ENCODE measurements at places on chromosomes 12 and 14.

DNA sequence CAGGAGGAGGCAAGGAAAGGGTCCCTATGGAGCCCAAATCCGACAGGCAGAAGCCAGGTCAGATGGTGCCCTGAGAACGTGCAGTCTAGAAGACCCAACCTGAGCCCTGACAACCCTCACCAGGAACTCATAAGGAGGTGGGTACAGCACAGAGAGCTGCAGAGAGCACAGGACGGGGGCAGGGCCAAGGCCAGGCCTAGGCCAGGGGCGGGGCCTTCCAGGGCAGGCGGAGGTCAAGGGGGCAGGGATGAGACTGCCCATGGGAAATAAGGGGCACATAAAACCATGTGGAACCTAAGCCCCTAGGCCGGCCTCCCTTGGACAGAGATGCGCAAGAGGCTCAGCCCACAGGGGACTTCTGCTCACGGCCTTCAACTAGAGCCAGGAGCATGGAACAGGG lies 45.1 kb downstream of the SSH1 start:
- no peak for DNase-seq

- DNase-seq = no peak
Measured at GRCh38 chr12:51011955-51012354, 14.2 kb downstream of the SLC11A2 start.

- no peak for DNase-seq
Measured at GRCh38 chr14:106766145-106766544, 1239.8 kb downstream of the TMEM121 start.

DNA sequence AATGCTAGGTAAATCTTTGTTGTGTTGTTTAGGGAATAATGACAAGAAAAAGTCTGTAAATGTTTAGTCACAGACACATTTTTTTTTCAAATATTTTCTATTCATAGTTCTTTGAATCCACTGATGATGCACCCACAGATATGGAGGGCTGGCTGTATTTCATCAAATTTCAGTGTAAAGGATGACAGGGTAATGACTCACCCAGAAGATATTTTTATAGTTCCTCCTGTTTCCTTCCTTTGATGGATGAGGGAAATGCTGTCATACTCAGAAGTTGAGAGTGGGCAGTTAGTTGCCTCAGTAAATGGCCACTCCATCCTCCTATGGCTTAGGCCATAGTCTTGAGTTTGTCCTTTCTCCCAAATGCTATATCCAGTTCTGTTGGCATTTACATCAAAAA lies 76.9 kb upstream of the REP15 start:
- DNase-seq = no peak

GRCh38 chr12:131076791-131077747 lies 123.4 kb downstream of the ADGRD1 start:
- DNase-seq = no peak

GRCh38 chr14:84937449-84937848 lies 592.5 kb upstream of the FLRT2 start:
- no peak for DNase-seq

DNA sequence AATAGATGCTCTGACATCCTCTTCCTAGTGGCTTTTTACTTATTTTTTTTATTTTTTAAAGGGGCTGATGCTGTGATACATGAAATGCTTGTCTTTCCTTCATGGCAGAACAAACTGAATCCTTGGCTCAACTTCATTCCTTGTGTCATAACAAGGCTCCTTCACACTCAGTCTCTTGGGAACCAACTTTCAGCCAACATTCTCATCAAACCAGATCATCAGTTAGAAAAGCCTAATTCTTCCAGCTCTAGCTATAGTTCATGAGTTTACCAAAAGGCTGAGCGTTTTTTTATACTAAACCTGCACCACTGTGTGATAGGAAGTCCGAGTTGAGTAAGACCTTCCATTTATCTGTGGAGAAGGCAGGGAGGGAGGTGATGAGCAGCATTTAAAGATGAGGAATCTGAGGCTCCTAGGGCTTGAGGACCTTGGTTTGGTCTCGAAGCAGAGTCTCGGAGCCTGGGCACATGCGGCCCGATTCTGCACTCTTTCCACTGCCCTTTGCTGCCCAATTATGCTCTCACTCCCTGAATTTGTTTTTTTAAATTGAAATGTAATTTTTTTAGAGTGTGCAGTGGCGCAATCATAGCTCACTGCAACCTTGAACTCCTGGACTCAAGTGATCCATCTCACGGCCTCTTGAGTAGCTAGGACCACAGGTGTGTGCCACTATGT lies 8.2 kb downstream of the GPRC5D start:
- no peak for DNase-seq

DNA sequence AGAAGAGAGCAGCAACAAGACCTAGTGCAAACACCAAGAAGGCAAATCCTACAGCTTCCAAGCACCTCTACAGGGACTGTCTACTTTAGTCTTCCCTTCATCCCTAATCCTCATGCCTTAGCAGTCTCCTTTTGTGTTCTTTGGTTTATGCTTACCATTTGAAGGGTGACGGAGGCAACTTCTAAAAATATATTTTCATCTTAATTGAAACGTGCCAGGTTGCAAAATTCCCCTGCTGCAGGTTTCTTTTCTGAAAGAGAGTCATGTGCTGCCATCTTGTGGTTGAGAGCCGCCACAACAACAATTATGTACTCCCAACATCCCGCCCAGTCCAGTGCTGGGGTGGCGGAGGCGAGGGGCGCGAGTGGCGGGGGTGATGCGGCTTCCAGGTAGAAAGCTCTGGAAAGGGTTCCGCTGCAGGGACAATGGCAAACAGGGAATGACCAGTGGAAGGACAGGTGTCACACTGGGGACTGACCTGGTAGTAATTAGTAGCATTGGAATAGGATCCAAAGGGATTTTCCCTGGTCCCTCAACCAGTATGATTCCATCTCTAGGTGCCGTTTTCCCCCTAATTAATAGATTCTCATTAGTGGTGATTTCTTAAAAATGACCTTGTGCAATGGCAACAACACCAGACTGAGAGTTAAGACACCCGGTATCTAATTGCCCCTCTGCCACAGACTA lies 80.3 kb upstream of the GNG2 start:
- peak; percentile 49 for DNase-seq

DNA sequence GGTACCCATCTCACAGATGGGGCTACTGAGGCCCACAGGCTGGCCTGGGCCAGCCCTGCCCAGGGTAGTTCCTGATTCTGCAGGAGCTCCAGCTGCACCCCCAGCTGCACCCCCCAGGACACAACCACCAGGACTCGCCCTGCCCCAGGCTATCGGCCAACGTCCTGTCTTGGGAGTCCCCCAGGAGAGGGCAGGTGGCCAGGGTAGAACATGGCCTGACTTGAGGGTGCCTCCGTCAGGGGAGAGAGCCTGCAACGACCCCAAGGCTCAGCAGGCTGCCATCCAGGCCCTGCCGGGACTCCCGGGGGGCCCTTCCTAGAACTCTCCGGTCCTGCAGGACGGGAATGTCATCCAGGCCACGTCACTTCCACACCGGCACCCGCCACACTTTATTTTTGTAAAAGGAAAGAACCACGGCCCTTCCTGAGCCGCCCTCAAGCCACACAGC lies 15.8 kb downstream of the JAG2 start:
- DNase-seq = no peak

DNA sequence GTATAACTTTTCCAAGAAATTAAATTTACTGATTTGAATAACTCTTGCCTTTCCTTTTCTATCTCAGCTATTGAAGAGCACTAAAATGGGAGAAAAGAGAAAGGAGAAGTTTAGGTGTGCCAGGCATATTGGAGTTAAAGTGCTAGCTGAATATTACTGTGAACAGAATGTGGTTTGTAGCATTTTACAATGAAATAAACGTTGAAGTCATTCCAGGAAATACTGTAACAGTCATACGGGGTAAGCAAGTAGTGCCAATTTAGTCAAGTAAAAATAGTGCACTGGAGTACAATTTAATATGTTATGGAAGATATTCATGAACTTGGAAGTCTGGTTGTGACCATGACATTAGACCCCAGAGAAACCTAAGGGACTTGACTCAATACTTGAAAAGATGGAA lies 62.1 kb downstream of the E2F7 start:
- DNase-seq = no peak

- DNase-seq = no peak
Measured at GRCh38 chr12:124149287-124149686, 145.6 kb upstream of the RFLNA start.

DNA sequence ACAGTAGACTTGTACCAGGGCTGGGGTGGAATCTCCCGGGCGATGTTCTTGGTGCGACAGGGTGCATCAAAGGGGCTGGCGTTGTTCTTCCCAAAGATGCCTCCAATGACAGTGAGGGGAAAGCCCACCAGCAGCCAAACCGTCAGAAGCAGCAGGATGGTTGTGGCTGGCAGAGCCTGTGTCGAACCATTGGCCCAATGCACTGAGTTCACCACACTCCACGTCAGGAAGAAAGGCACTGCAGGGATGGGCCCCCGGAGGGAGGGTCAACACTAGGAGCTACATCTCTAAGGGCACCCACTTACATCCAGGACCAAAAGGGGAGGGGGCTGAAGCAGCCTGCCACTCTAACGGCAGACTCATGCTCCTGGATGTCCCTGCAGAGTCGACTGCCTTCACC lies 1.8 kb upstream of the IPO4 start:
- no peak for DNase-seq

DNA sequence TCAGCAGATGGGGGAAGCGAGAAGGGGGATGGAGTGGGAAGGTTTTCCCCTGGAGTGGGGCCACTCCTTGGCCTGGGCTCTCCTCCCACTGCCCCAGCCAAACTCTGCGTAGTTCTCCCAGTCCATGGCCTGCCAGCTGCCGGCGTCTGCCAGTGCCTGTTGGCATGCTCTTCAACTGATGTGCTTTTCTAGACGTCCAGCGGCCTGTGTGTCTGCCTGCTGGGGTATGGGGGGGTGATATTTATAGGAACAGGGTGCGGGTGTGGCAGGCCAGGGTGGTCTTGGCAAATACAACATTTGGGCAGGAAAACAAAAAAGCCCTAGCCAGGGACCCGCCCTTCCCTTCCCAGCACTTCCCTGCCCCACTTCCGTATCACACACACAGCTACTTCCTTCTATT lies 786.3 kb upstream of the NOVA1 start:
- DNase-seq = no peak

DNA sequence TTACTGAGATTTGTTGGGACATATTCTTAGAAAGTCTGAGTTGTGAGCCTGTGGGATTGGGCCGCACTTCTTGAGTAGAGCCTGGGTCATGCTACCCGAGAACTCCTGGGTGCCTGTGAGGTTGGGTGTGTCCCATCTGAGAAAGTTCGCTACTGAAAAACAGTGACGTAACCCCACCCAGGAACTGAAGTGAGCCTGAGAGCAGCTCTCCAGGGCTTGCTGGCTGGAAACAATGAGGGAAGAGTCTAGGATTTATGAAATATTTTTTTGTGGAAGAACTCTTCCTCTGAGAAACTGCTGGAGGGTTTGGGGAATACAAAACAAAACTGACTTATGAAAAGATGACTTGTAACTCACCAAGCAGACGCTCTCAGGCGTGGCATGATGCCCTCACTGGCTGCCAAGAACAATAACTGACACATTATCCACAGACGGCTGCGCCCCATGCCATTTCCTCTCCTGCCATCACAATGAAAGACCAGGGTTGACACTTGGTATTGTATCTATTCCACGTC lies 69.2 kb downstream of the RASSF3 start:
- DNase-seq = peak; percentile 59

DNA sequence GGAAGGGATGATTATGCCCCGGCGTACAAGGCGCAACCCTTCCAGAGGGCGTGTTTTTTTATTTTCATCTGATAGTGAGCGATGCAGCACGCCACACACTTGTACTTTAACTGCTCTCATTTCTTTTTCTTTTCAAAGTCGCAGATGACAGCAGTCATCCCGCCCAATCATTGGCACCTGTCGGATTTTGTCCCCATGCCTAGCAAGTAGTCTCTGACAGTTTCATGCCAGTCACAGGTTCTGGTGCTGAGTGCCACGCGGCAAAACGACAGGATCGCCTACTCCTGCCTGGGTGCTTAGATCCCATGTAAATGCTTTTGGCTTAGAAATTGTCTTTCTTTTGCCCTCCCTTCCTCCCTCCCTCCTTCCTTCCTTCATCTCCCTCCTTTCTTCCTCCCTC lies 117.7 kb downstream of the GLT1D1 start:
- peak; percentile 53 for DNase-seq

GRCh38 chr12:52641468-52641867 lies 10.5 kb downstream of the KRT2 start:
- DNase-seq = no peak

DNA sequence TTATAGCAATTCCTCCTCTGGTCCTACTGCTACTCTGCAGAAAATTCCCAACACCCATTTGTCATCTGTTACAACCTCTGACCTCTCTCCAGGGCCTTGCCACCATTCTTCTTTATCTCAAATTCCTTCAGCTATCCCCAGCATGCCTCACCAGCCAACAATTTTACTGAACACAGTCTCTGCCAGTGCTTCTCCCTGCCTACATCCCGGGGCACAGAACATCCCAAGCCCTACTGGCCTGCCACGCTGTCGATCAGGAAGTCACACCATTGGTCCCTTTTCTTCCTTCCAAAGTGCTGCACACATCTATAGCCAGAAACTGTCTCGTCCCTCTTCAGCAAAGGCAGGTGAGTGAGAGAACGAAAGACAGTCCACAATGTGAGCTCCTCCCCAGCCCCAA lies 122.1 kb downstream of the TTLL5 start:
- no peak for DNase-seq

GRCh38 chr12:642633-643474 lies 20.4 kb downstream of the NINJ2 start:
- peak; percentile 83 for DNase-seq

DNA sequence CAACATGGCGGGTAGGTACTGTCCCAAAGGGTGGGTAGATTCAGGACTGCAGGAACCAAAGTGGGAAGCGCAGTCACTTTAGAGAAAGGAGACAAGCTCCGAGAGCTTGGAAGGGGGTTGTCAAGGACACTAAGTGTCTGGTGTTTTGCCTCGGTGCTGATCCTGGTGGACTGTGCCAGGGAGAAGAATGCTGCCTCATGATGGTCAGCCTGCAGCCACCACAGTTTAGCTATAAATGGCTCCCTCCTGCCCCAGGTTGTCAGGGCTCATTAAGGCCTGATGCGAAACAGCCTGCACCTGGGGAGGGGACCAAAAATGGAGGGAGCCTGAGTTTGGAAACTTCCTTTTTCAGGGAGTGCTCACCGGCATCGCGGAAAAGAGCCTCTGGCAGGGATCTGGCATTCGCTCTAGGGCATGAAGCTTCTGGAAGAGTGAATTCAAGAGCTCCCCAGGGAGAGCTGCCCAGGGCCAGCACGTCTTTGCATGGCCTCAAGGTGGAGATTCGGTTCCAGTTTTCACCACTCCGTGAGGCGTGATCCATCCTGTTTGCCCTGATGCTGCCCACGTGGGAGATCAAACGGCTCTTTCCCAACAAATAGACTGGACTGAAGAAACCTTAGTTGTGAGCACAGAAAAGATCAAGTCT lies 164.0 kb downstream of the FOXN3 start:
- DNase-seq = no peak

GRCh38 chr14:36478782-36479181 lies 41.2 kb downstream of the NKX2-1 start:
- no peak for DNase-seq
